RWPE1 (cell line): ENCODE measurements at places on chromosomes 2 and 18.
A peak's percentile ranks its signal among the peaks of the same experiment; 100 is the strongest.

DNA sequence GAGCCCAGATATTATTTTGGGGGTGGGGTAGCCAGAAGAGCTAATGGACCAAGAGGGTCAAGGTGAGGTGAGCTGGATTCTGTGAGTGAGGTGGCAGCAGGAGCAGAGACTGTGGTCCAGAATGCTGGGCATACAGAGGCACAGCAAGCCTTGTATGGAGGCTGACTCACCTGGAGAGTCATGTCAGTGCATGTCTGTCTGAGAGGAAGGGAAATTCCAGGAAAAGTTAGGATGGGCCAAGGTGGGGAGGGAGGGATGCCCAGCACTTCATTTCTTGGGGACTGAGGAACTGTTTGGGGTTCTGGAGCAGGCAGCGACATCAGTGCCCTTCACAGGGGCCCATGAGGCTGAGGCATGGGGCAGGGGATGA lies 21.1 kb downstream of the PER2 start:
- DNase-seq, result peak; percentile 79

DNA sequence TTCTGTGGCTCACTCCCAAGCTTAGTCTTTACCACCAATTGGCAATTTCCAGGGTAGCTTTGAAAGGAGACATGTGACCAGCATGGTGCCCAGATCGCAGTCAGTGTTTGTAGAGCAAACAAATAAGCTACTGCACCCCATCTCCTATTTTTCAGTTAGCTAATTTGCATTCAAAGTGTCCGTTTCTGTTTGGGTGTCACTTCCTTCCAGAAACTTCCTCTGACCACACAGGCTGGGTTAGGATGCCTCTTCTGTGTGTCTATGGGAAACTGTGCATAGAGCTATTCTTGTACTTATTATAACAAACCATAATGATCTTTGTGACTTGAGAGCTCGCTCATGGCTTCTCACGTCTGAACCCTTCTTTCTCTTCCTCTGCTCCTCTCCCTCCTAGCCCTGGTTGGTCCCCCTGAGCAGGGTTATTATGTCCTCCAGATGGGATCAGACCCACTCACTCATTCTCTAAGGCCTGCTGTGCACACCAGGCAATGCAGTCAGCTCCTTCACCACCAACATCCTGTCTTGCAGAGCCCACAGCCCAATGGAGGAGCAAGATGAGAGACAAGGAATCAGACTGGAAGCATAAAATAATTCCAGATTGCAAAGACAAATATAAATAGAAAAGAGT lies 101.2 kb upstream of the ALK start:
- DNase-seq, result no peak

DNA sequence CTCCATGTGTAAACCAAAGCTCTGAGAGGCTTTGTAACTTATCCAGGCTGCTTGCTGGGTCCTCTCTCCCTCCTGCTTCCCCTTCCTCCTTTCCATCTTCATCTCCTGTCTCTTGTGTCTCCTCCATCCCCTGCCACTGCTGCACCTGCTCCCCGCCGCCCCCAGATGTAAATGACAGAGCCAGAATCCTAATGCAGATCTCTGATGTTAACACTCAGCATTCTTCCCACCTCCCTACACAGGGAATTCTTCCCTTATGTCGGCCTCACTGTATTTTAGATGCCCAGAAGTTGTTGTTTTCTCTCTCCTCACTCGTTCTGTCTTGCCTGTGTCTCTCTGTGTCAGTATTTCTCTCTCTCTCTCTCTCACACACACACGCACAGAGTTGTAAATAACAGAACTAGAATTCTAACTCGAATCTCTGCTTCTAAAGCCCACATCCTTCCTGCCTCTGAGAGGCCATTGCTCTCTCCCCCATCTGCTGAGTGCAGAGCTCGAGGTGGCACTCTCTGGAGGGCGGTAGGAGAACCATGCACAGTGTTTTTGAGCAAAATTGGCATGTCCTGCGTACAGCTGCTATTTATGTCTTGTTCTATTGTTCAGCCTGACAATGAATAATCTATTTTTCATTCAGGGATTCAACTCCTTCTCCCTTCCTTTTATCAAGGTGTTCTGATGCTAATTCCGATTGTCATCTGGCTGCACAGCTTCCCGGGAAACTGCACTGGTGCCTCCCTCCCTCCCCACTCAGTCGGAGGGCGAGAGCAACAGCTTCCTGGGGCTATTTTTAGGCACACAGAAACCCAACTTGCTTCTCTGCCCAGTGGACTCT lies 219.9 kb downstream of the SH3RF3 start:
- DNase-seq, result no peak

DNA sequence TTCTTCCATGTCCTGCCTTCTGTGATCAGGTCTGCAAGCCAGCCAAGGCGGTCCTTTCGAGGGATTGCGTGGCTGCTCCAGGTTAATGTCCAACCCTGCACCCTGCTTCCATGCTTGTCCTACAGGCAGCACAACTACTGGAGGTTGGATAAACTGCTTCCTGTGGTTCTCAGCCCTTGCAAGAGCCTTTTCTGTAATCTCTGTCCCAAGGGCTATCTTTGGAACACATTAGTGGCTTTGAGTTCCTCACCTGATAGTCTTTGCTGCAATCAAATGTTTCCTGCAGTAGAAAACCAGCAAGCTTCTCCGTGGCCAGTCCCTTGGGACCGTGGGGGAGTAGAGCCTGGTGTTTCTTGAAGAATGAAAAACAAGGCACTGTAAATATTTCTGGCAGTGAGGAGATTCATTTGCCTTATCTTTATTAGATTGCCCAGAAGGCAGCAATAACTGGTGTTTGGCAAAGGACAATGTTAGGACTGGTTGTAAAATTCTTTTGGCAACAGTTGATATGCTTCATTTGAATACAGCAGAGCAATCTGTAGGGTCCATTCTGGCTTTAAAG lies 214.4 kb downstream of the FHOD3 start:
- DNase-seq, result no peak

DNA sequence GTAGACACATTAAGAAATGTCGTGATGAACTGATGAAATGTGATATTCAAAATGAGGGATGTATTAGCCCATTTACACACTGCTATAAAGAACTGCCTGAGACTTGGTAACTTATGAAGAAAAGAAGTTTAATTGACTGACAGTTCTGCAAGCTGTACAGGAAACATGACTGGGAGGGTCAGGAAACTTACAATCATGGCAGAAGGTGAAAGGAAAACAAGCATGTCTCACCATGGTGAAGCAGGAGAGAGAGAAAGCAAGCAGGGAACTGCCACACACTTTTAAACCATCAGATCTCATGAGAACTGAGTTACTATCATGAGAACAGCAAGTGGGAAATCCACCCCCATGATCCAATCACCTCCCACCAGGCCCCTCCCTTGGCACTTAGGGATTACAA lies 1010.8 kb upstream of the CELF4 start:
- no peak for DNase-seq

DNA sequence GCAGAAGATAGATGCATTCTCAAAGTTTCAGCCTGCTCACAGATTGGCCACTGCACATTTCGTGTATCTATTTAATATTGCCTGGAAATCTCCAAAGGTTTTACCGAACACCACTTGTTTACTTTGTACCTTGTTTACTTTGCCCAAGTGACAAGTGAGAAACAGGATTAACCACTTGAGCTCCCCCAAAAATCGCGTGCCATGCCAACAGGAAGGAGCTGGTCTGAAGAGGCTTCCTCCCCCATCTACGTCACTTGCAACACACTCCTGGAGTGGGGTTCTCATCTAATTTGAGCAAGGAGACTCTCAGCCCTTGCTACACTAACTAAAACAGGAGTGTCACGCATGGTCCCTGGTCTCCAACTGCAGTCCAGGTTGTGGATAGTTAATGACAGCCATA lies 212.5 kb upstream of the TMEM200C start:
- DNase-seq, result no peak

GRCh38 chr2:68091439-68092034 lies 28.7 kb upstream of the C1D start:
- DNase-seq, result no peak

GRCh38 chr2:144455987-144456386 lies 63.9 kb downstream of the ZEB2 start:
- no peak for DNase-seq

GRCh38 chr2:74567881-74568280 lies 13.4 kb downstream of the DOK1 start:
- peak; percentile 74 for DNase-seq

GRCh38 chr2:198456418-198456817 lies 652.0 kb downstream of the PLCL1 start:
- no peak for DNase-seq

GRCh38 chr2:238714038-238714528 lies 133.8 kb upstream of the TWIST2 start:
- peak; percentile 22 for DNase-seq

GRCh38 chr2:48131539-48132270 lies 225.4 kb upstream of the FBXO11 start:
- DNase-seq, result no peak
